ENCODE measurements at places on chromosomes 6 and 20.

DNA sequence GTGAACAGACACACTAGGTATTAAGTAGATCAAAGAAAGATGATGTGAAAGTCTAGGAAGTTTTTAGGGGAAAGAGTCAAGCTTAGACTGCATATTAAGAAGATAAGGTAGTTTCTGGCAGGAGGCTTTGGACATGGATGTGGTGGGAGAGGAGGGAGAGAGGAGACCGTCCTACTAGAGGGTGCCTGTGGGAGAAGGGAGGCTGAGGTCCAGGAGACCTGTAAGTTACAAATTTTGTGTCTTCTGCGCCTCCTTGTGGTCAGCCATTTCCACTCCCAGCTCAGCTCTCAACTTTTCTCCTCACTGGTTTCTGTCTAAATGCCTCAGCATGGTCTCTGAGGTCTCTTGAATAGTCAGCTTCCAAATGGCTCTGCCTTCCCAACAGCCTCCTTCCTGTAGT, 193.5 kb downstream of the UNC5CL start:
- DNase-seq: peak; percentile 22

GRCh38 chr6:43943781-43944250, 173.8 kb downstream of the VEGFA start:
- DNase-seq: no peak

GRCh38 chr6:90123831-90124230, 172.8 kb downstream of the BACH2 start:
- DNase-seq: no peak

DNA sequence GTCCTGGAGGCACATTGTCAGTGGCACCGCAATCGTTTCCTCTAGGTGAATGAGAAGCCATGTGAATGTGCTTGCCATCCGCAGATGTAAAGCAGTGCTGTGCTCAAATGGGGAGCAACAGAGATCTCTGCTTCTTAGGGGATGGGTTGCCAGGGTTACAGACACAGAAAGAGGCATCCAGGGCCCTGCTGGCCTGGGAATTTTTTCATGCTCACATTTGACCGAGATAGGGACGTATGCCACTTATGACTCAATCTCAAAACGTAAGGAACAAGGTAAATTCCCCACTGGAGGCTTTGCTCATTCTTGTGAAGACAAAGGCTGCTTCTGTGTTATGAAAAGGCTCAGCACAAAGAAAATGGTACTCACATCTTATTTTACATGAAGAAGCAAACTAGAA, 11.0 kb downstream of the C6orf118 start:
- DNase-seq: no peak

- DNase-seq: no peak
These were observed 33.3 kb downstream of the EPB41L2 start for GRCh38 chr6:131029626-131030297.

DNA sequence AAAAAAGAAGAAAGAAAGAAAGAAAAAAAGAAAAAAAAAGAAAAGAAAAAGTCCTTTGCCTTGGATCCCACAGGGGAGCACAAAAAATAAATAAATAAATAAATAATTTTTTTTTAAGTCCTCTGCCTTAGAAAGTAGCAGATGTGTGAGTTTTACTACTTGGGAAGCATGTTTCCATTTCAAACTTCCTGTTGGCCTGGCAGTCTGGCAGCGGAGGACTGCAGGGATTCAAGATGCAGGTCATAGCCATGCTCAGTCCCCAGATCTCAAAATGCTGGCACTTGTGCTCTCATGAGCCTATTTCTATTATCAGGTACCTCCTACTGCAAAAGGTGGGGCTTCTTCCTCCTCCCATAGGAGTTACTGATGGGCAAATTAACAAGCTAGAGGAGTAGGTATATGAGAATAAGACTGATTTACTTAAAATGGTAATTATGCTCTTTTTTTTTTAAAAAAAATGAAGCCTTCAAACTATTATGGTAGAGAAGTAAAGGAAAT, 54.2 kb upstream of the MAP7 start:
- DNase-seq: no peak

GRCh38 chr20:36629719-36630681, 16.0 kb downstream of the SLA2 start:
- no peak for DNase-seq

DNA sequence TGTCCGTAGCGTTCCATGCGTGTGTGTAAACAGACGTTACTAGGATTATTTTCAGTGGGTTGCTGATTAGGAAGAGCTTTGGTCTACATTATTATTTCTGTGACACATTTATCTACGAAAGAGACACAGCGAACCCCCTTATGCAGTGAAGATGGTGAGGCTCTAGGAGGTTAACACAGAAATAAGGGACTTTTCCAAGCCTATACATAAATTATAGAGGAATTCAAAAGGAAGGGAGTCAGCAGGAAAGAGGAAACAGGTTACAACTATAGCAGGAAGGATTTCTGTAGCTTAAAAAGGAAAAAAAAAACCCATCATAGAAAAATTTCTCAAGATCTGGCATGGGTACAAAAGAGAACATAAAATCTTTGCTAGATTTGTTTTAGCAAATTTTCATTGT, 12.9 kb upstream of the RPS6KA2 start:
- no peak for DNase-seq

DNA sequence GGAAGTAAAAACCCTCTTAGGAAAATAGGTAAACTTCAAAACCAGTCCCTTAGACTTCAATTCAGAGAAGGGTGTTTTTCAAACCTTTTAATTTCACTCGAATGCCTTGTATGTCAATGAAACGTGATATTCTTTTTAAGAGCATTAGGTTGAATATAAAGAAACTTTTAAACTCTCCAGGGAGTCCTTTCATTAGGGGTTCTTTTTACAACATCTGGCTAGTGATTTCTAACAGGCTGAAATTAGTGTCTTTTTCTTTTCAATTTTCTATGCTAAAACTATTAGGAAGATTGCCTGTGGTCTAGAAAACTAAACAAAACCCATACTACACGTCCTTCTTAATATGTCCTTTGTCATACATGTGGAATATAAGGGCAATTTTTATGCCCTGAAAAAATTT, 569.7 kb upstream of the CITED2 start:
- peak; percentile 73 for DNase-seq

Data from NCI-H1930 (cell line).